T-helper 17 cell (primary cell): ENCODE measurements at places on chromosomes 7 and 10.

DNA sequence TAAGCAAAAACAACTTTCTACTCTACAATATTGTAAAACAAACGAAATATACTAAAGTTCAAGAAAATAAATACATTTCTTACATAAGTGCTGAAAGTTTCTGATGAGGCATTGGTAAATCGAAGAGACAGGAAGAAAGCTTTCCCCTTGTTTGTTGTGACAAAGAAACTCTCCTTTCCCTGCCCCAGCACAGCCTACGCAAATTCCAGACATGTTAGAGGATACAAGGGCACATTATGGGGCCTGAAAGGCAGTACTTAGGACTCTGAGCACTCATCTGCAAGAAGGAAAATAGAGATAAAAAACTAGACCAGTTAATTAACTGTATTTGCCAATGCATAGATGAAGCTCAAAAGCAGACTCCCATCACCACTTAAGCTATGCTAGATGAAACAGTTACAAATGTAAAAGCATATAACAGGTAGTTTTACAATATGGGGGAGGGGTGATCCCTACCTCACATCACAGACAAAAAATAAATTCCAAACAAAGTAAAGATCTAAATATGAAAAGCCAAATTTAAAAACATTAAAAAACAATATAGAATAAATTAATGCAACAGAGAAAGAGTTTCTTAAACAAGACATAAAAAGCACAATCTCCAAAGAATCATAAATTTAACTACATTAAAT lies 21.8 kb downstream of the ARHGAP19 start:
- no peak for DNase-seq

GRCh38 chr7:50662996-50663395 lies 97.8 kb upstream of the DDC start:
- no peak for DNase-seq

DNA sequence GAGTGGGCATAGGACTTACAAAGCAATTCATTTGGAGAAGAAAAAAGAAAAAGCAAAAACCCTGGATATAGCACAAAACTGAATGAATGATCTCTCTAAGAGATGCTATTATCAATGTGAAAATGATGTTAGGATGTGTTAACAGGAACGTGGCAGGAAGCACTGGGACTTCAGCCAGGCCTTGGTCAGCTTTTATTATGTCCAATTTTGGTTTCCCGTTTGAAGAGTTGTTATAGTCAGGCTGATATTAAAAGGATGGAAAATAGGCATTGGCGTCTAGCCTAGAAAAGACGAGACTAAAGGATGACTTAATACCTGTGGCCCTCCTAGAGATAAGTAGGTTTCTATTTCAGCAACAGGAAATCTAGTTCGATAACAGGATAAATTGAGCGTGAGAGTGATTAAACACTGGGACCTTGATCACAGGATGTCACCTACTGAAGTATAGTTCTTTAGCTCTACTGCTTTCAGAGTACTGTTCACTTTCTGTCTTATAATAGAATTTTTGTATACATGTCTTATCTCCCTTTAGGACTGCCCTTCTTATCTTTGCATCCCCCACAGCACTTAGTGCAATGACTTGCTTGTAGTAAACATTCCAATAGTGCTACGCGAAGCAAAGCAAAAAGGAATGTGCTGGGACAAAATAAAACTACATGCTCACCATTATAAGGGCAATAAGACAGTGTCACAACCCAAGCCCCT lies 99.8 kb upstream of the AGBL3 start:
- DNase-seq, result no peak

GRCh38 chr7:7841027-7841426 lies 122.6 kb upstream of the RPA3 start:
- no peak for DNase-seq

GRCh38 chr7:117673839-117674238 lies 194.0 kb downstream of the CFTR start:
- no peak for DNase-seq

DNA sequence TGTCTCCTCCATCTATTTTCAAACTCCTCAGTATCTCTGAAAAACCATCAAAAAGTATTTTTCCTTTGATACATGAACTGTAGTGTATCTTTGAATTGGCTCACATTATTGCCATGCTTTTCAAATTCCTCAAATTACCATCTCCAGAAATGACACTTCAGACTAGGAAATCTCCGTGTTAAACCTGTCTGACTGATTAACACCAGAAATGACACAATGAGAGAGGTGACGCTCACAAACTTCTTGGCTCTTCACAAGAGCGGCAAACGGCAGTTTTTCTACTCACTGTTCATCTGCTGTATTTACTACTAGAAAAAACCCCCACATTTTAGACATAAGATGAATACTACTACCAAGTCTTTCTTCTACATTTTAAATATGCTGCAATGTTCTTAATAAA lies 56.6 kb downstream of the MKX start:
- no peak for DNase-seq

DNA sequence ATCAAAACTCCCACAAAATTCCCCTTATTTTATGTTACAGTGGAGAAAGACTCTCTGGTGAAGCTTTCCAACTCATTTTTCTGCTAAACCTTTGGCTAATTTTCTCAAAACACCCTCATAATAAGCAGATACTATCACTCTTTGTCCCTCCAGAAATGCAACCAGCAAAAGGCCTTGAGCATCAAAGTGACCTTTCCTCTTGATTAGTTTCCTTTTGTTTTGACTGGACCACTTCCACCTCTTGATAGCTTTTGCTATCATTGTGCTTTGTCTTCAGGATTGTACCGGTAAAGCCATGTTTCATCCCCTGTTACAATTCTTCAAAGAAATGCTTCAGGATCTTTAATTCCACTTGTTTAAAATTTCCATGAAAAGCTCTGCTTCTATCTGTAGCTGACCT lies 115.1 kb upstream of the SLC13A1 start:
- DNase-seq, result no peak
